CD8-positive, alpha-beta T cell (primary cell): ENCODE measurements at places on chromosomes 16 and 17. TPM values are rescaled to one million over a fixed set of nuclear protein-coding genes. Genes with fewer than 3 reads are reported as not detected.

CDH5 gene
- total RNA-seq = not detected

BEAN1 gene
- total RNA-seq = not detected

ABHD15 gene
- 8.7 TPM for total RNA-seq

CACNA1G gene
- total RNA-seq = 0.03 TPM

SLC13A2 gene
- not detected for total RNA-seq

PLD6 gene
- total RNA-seq = 3.2 TPM

DNA sequence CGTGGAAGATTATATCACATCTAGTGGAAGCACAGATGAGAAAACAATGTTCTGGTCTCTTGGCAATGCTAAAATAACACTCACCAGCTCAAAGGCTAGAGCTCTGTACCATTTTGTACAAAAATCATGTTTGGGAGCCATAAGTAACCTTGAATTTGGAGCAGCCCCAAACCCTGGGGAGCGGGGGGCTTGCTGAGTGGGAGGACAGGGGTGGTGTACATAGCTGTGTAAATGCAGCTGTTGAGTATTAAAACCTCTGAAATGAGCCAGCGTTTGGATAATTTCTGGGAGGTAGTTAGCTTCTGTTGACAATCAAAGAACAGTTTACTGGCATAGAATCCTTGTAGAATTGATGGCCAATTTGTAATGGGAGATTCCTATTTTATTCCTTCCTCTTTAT, 4.3 kb downstream of the MYH8 start:
- no peak for DNase-seq

DNA sequence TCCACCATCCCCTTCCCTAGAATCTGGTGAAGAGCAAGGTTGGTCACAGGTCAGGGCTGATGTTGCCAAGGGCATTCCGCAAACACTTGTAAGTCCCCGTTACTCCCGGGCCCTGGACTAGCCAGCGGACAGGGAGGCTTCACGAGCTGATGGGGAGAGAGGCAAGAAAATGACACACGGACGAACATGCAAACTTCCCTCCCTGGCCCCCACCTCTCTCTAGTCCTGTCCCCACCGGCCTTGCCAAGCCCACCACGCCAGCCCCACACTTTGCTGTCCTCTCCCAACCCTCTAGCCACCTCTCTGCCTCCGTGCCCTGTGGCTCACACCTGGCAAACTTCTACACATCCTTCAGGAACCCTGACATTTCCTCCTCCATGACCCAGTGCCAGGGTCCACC, 54.8 kb downstream of the RPH3AL start:
- no peak for DNase-seq

DNA sequence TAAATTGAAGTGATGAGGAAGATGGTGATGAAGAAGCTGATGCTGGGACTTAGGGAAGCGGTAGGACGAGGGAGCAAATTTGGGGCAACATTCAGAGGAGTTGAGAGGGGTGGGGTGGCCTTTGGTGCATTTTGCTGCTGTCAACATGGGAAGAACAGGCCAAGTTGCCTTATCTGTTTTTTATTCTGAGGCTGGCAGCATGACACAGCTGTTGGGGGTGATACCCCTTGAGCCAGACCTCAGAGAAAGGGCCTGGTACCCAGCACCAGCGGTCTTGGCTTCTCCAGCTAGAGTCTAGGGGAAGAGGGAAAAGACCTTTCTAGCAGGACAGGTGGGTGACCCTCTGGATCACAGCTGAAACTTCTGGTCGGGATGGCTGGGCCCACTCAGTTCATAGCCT, 4.6 kb downstream of the IGFBP4 start:
- no peak for DNase-seq

DNA sequence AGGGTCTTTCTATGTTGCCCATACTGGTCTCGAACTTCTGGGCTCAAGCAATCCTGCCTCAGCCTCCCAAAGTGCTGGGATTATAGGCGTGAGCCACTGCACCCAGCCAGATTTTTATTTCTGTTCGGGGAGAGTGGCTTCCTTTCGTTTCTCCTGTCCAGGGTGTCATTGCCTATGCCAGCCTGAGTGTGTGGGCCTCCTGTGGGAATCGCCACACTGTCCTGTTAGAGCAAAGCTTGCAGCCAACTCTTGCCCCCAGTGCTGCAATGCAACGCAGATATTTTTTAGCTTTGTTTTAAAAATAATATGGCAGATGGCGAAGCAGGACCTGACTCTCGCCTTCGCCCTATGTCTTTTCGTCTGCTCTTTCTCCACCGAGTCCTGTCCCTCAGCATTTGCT, 395.0 kb downstream of the SNX29 start:
- DNase-seq = no peak

DNA sequence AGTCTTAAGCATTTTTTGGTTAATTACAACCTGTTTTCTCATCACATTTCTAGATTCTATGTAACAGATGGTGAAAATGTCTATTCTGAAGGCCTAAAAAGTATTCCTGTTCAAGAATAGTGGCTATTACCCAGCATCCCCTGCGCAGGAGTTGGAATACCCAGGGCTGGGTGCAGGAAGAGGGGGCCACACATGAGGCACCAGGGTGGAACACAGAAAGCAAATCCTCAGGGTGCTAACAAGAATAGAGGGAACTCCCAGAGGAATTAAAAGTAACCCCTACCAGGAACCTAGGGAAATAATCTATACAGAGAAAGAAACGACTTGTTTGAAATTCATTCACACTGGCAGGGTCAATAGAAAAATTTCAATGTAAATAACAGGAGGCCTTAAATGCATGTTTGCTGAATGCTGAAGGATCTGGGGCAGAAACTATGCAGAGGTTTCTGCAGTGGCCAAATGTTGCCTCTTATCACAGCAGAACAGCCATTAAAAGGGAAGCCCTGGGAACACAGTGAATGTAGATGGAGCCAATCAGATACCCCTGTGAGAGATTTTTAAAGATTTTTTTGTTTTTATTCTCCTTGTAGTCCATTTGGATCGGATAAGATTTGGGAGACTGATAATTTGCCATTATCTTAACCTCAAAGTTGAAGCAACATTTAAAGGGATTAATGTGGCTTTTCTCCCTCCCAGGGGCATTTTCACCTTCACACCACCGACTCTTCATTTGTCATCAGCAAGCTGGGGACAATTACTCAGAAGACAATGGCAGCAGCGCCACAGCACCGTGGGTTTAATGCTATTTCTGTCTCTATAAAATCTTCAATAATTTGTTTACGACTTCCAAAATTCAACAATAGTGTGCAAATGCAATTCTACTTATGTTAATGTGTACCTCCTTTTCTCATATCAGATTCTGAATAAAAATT, 196.0 kb upstream of the PSMD7 start:
- no peak for DNase-seq

GRCh38 chr17:42891539-42892152, 9.0 kb upstream of the G6PC1 start:
- DNase-seq = no peak

- DNase-seq = no peak
Observed at GRCh38 chr16:65066651-65067050, 55.2 kb downstream of the CDH11 start.

DNA sequence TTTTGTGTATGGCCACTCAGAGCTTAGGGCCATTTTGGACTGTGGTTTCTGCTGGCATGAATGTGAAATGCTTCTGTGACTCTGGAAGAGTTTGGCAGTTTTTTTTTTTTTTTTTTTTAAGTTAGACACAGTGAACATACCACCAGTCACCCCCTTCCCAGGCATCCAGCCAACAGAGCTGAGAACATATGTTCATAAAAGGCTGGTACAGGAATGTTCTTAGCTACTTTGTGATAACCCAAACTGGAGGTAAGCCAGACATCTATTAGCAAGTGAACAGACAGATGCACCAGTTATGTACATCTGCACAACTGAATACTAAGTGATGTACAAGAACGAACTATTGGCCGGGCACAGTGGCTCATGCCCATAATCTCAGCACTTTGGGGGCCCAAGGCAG, 92.7 kb downstream of the ABCC1 start:
- no peak for DNase-seq

- no peak for DNase-seq
Observed at GRCh38 chr17:45639297-45639849, 144.7 kb upstream of the CRHR1 start.

DNA sequence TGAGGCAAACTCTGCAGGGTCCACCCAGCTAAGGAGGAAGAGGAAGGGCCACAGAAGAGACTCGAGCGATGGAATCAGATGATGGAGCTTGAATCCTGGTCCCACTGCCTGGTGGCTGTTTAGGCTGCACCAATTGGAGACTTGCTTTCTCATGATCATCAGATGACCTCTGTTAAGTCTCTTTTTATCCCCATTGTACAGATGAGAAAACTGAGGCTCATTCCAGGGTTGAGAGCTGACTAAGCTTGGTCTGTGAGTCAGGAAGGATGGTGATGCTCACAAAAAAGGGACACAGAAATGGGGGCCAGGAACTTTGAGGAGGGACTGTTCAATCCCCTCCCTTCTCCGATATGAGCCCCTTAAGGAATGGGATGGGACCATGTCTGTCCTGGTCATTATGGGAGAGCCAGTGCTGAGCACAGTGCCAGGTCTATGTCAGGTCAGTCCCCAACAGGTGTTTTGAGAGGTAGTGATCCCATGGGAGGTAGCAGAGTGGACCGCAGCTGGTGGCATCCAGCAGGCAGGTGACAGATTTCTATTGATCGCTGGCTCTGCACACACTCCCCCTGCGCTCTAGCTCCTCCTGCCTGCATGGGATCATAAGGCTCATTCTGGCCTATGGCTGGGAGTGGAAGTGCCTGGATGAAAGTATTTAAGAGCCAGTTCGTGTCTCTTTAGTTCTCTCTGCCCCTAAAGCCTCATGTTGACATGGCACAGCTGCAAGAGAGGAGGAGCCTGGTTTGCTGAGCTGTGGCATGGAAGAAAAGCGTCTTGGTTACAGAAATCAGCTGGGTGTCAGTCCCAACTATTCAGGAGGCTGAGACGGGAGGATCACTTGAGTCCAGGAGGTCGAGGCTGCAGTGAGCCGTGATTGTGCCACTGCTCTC, 27.2 kb downstream of the SNX20 start:
- no peak for DNase-seq

GRCh38 chr16:72424757-72425156, 252.8 kb upstream of the PMFBP1 start:
- DNase-seq = no peak

DNA sequence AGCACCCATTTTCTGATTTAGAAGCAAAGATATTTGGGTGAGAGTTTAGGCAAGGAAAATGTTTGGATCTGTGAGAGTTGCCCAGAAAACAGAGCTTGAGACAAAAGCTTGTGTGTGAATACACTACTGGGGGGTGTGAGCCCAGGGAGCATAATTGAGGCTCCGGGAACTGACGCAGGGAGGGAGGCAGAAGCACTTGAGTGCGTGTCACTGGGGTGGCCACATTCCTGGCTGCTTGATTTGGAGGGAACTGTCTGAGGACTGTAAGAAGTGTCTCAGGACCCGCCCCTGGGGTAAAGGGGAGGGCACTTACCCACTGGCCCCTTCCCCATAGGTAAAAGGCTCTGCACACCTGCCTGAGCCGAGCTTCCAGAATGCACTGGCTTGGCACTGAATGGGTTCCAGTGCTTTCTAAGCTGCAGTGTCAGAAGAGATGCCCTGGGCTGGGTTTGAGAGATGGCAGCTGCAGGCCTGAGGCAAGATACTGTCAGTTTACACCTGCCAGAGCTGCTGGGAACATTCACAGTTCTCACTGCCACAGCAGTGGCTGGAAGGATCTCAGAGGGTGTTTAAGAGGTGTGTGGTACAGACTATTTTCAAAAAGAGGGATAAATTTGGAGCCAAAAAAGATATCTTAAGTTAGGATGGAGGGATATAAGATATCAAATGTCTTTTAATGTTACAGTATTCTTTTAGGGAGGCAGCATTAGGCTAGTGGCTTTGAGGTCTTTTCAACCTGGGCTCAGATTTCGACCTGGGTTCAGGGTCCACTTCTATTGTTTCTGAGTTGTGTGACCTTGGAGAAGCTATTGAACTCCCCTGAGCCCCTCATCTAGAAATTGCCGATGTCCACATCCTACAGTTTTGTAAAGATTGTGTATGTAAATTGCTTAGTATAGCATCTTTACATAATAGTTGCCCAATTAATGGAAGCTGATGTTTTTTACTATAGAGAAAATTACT, 6.9 kb upstream of the TEX2 start:
- no peak for DNase-seq

GRCh38 chr17:80660527-80661198, 116.0 kb downstream of the RPTOR start:
- DNase-seq = no peak

DNA sequence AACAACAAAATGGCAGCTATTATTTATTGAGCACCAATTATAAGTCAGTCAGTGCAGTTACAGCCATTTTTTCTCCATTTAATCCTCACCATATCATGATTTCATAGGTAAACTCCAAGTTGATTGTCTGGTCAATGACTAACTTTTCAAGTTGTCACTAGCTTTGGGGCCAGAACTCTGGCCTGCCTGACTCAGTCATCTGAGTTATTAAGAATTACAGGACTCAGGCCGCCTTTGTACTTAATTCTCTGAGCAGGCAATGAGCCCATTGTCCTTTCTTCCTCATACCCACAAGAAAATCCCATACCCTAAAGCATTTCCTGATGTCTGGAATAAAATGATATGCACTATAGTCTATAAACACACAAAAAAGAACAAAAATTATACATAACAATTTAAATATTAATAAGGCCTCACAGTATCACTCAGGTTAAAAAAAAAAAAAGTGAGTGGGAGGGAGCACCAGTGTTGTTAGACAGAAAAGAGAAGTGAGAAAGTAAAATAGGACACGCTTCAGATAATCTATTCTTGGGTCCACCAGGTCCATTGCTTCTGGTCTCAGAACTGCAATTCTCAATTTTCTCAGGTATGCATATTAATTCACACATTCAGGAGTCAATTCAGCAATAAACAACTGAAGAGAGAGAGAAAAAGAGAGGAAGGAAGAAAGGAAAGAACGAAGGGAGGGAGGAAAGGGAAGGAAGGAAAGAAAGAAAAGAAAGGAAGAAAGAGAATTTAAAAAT, 70.2 kb downstream of the SPAG9 start:
- no peak for DNase-seq

GRCh38 chr16:22375117-22375962, 921 bp upstream of the CDR2 start:
- DNase-seq = no peak

DNA sequence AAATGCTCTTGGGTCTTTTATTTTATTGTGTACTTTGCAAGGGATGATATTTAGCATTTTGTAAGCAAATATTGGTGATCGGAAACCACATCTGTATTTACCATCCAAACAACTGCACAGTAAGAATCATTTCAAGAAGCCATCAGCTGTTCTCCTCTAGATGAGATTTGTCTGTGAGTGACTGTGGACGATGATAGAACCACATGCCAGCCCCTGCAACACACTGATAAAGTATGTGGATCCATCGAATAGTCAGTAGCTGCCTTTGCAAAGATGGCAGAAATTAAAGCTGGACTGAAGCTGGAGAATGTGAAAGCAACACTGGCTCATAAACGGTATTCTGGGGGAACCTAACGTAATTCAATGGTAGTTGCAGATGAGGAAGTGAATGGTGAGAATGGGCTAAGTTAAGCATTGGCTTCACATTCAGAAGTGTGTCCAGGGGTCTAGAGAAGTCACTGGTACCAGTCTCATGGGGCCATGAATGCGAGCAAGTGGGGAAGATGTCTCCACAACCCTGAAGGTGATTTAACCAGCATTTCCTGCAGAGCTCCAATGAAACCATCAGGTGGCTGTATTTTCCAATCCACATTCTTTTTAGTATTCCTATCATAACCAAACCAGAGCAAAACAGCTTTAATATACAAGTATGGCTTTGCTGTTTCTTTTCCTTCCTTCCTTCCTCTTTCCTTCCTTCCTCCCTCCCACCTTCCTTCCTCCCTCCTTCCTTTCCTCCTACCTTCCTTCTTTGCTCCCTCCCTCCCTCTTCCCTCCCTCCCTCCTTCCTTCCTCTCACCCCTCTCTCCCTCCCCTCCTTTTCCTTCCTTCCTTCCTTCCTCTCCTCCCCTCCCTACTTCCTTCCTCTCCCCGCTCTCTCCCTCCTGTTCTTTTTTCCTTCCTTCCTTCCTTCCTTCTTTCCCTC, 169.4 kb downstream of the ABCA8 start:
- no peak for DNase-seq
